ENCODE measurements at places on chromosomes 16 and 17. TPM values are rescaled to one million over a fixed set of nuclear protein-coding genes. Genes with fewer than 3 reads are reported as not detected.

Gene TLCD3B
- total RNA-seq = 2.3 TPM

Gene SYT17
- 0.34 TPM for total RNA-seq

Gene HSF5
- total RNA-seq = 1.5 TPM

Gene KRT33B
- not detected for total RNA-seq

Gene TMEM92
- total RNA-seq = 1.5 TPM

Gene C17orf78
- total RNA-seq = not detected

Gene HIGD1B
- total RNA-seq = not detected

Gene B4GALNT2
- not detected for total RNA-seq

Gene ZG16
- total RNA-seq = not detected

Gene EVI2B
- 13.0 TPM for total RNA-seq

DNA sequence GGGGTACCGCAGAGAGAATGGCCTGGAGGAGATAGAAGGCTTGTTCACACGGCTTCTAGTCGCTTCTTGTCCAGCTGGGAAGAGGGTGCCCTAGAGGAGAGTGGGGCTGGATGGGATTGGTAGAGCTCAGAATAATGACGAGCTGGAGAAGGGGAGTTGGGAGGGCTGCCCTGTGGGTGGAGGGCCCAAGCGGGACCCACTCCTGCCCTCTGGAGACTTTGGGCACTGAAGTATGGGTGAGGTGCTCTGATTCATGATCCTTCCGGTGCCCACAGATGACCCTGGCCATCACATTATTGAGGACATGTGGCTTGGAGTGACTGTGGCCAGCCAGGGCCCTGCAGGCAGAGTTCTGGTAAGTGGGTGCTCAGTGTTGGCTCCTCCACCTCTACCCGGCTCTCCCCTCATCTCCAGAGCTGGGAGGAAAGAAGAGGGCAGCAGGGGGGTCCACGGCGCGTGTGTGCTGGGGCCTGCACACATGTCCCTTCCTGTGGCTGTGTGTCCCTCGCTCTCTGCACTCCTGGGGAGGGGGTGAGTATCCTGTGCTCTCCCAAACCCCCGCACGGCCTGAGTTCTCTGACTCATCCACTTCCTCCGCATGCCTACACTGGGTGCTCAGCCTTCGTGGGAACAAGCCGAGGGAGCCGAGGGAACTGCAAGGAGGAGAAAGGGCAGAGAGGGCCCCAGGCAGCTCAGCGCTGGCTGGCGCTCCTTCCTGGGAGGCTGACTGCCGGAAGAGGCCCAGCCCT lies 8.5 kb downstream of the ITGA3 start:
- H3K4me1 ChIP-seq = no peaks in the 10 kb centered on the region
- H3K27me3 ChIP-seq = no peaks in the 10 kb centered on the region
- no peaks in the 10 kb centered on the region for H3K36me3 ChIP-seq
- H3K4me3 ChIP-seq = no peak overlapping the region
- no peak for DNase-seq

DNA sequence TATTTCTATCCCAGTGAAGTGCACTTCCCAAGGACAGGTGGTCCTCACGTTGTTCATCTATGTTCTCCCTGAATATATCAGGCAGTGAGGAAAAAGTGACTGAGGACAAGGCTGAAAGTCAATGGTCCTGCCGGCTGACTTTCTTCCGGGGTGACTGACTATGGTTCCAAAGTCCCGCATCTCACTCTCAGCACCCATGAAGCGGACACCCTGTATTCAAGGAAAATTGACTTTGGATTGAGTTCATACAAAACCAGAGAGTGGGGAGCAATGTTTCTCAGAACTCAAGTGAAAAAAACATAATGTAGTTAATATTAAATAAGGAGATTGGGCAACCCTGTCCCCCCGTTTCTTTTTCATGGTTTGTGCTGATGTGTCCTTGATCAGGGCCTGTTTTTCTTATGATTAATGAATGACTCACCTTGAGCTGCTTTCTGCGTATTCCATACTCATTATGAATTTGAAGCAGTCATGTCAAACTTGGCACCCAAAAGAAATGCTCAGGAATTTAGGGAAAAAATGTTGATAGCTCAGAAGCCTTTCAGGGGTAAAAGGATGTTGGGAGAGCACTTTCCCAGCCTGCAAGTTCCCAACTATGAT lies 184.0 kb downstream of the CYLD start:
- no peaks in the 10 kb centered on the region for H3K4me1 ChIP-seq
- no peak overlapping the region for H3K27ac ChIP-seq
- H3K4me3 ChIP-seq = no peak overlapping the region
- no peaks in the 10 kb centered on the region for H3K27me3 ChIP-seq
- no peak for DNase-seq

DNA sequence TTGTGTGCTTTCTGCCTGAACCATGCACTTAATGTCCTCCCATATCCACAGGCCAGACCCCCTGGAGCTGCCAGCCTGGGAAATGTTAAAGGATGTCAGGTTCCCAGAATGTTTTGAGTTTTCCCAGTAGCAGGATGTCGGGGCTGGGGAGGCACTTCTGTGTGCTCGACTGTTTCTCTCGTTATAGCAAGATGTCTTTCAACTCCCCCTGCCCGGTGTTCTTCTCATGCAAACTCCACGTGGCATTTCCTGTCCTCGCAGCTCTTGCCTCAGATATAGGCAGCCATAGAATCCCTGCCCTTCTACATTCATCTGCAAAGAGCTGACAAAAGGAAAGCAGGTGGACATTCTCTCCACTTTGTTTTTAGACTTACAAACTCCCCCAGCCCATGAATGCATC lies 457.2 kb upstream of the CDH11 start:
- no peak overlapping the region for H3K4me3 ChIP-seq
- no peaks in the 10 kb centered on the region for H3K27me3 ChIP-seq
- no peak overlapping the region for H3K27ac ChIP-seq
- no peak for DNase-seq
- H3K36me3 ChIP-seq = no peaks in the 10 kb centered on the region

DNA sequence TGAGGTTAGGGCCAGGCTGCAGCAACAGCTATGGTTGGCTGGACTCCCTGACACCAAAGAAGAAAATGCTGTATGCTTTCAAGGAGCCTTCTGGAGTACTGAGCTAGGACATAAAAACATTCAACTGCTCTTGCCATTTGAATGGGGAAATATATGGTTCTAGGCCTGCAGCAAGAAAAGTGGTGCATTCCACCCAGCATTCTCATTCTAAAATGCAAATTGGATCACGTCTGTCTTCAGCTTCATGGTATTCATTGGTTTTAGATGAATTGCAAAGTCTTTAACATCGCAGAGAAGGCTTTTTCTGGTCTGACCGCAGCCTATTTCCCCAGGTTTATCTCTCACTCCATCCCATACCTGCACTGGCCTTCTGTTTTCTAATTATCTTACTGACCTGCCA lies 27.1 kb upstream of the SOX9 start:
- H3K27ac ChIP-seq = no peak overlapping the region
- H3K4me1 ChIP-seq = no peaks in the 10 kb centered on the region
- no peak for DNase-seq
- no peaks in the 10 kb centered on the region for H3K36me3 ChIP-seq

DNA sequence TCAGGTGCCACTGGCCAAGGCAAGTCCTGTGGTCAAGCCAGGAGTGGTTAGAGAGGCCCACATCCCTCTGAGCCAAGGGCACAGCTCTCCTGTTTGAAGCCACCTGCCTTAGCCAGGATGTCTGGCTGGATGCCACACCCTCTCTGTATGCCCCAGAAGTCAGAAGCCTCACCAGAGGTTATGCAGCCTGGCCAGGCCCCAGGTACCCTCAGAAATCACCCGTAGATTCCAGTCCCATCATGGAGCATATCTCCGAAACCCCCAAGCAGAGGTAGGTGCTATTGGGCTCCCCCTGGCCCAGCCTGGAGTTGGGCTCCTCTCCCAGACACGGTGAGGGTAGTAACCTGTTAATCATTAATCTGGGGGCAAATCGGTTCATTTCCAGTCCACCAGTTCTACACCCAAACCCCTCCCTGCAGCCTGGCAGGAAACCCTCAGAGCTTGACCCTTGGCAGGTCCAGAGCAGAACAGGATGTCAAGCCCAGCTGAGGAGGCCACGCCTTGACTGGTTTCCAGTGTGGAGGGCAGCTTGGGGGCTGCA lies 60.6 kb upstream of the TMEM97 start:
- peaks cover 3% of the 10 kb centered on the region for H3K36me3 ChIP-seq
- peaks cover 5% of the 10 kb centered on the region for H3K27me3 ChIP-seq
- no peak overlapping the region for H3K4me3 ChIP-seq
- no peaks in the 10 kb centered on the region for H3K4me1 ChIP-seq
- no peak for DNase-seq

DNA sequence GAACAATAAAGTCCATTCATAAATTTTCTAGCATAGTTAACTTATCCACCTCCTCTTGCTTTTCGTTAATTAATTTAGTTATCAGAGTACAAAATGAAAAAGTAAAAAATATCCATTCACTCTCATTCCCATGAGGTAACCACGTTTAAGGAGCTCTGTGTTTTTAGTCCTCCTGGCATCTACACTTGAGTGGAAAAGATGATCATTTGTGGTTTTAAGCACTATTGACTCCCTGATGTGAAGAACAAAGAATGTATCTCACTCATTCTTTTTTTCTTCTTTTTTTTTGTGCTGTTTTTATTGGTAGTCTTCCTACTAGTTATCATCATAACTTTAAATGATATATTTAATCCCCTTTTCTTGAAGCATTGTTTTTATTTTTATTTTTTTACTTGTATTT lies 26.1 kb downstream of the QPRT start:
- no peak overlapping the region for H3K4me3 ChIP-seq
- no peaks in the 10 kb centered on the region for H3K36me3 ChIP-seq
- H3K4me1 ChIP-seq = peaks cover 32% of the 10 kb centered on the region
- no peak for DNase-seq
- no peak overlapping the region for H3K27ac ChIP-seq
- no peaks in the 10 kb centered on the region for H3K27me3 ChIP-seq

DNA sequence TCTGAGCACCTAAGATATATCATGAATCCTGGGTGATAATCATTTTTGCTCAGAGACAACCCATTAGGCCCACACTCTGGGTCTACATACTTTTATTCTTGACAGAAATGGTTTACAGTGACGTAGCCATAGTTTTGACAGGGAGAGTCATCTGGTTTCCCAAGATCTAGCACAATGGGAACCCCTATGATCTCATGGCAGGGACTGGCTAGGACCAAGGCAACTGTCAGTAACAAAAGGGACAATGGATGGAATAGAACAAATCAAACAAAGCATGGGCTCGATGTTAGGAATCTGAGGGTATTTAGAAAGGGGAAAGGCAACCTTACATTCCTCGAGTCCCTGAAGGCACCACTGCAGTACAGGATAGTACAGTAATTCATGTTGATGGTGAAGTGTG lies 20.5 kb downstream of the CFAP97D1 start:
- no peak overlapping the region for H3K4me3 ChIP-seq
- H3K4me1 ChIP-seq = no peaks in the 10 kb centered on the region
- H3K27ac ChIP-seq = no peak overlapping the region
- DNase-seq = no peak

DNA sequence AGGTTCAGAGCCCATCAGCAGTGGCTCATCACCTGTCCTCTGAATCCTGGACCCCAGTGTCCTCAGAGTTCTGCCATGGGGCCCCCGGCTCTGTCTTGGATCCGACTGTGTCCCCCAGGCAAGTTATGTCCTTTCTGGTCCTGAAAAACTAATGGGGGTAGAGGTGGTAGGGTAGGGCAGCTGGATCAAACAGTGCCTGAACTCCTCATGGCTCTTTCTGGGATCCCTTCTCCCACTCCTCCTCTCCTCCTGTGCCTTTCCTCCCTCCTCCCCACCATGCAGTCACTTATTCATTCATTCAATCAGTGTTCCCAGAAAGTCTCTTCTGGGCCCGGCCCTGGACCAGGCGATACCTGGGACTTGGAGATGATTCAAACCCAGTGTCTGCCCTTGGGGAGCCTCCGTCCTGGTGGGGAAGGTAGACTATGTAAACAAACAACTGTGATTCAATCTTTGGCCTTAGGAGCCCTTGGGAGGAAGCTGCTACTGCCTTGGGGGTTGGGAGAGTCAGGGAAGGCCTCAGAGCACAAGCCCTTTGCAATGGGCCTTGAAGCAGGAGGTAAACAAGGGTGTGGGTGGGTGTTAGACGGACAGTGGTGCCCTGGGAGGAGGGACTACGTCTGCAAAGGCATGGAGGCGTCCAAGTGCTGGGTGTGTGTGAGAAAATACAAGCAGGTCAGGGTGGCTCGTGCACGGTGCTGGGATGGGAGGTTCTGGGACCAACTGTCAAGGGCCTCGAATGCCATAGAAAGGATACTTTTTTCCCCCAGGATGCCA lies 6.4 kb upstream of the FAM83G start:
- H3K4me1 ChIP-seq = no peaks in the 10 kb centered on the region
- peaks cover 8% of the 10 kb centered on the region for H3K27me3 ChIP-seq
- no peak overlapping the region for H3K4me3 ChIP-seq

DNA sequence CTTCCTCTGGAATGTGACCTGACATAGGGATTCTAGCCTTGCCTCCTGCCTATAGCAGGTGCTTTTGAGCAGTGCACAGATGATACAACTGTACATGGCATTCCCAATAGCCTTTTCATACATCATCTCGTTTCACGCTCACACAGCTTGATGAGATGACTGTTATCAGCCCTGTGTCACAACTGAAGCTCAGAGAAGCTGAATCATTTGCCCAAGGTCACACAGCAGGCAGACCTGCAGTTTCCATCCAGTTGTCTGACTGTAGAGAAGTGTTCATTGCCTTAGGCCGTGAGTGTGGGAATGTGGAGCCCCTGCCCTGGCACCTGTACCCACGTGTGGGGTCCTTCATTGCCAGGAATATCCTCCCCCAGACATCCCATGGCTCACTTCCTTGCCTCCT lies 20.1 kb downstream of the WFDC1 start:
- H3K27ac ChIP-seq = no peak overlapping the region
- H3K36me3 ChIP-seq = no peaks in the 10 kb centered on the region
- DNase-seq = no peak

DNA sequence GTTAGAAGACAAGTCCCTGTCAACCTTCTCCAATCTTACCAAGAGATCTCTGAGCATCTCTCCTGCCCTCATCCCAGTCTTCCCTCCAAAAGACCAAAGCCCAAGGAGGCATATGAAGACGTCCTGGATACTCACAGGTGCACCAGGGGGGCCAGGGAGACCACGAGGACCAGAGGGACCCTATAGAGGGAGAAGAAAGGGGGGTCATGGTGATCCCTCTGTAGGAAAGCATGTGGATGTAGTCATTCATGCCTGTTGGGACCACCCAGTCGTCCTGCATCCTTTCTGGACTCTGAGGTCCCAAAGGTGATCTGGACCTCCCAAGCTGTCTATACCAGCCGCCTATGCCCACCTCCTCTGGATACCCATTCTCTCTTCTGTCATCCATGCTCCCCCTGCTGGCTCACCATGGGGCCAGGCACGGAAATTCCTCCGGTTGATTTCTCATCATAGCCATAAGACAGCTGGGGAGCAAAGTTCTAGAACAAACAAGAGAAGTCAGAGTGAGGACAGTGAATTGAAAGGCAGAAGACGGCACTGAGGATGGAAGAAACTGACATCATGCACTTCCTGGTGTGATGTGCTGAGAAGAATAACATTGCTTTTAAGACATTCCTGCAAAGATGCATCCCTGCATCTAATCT lies 3.3 kb downstream of the COL1A1 start:
- no peaks in the 10 kb centered on the region for H3K36me3 ChIP-seq
- peak overlapping the region; percentile 69 for H3K4me3 ChIP-seq
- DNase-seq = peak; percentile 55
- H3K27ac ChIP-seq = no peak overlapping the region
- peaks cover 28% of the 10 kb centered on the region for H3K27me3 ChIP-seq

Data from activated T-helper 2 cell treated with anti-CD3 and anti-CD28 coated beads, Interferon-gamma antibody, Interleukin-2, Interleukin-4, amounts not matched to agents 10 μg/mL and 5 μg/mL and 100 μg/mL, durations not matched to agents 14 hours and 24 hours and 36 hours (primary cell).